Fibroblast of the aortic adventitia (primary cell): ENCODE measurements at places on chromosomes 12 and 14. TPM values are rescaled to one million over a fixed set of nuclear protein-coding genes. Genes with fewer than 3 reads are reported as not detected.

The KRT73 gene
- not detected in 2 replicates for total RNA-seq

The GALNT4 gene
- 8.3 and 12.1 TPM in 2 replicates for total RNA-seq

The OR6C2 gene
- not detected in 2 replicates for total RNA-seq

The IRAK4 gene
- total RNA-seq, result 31.9 and 47.1 TPM in 2 replicates

The RBMS2 gene
- total RNA-seq, result 7.1 and 19.2 TPM in 2 replicates

The BEGAIN gene
- 0.18 and 0.33 TPM in 2 replicates for total RNA-seq

The CCDC196 gene
- not detected in 2 replicates for total RNA-seq

The KRT1 gene
- not detected in 2 replicates for total RNA-seq

The CHFR gene
- 24.3 and 41.9 TPM in 2 replicates for total RNA-seq

The TAC3 gene
- not detected in 2 replicates for total RNA-seq

The PZP gene
- total RNA-seq, result not detected in 2 replicates

The RBP5 gene
- total RNA-seq, result not detected in 2 replicates

The EPYC gene
- total RNA-seq, result not detected in 2 replicates

The PIWIL1 gene
- total RNA-seq, result not detected in 2 replicates

The ZNF641 gene
- 6.3 and 9.9 TPM in 2 replicates for total RNA-seq

- DNase-seq, result no peak
These were observed 97.1 kb upstream of the PRICKLE1 start for GRCh38 chr12:42686514-42687172.

GRCh38 chr12:13179211-13180074 is 17.1 kb upstream of the EMP1 start:
- peak; percentile 62 for DNase-seq

- DNase-seq, result no peak
These were observed 34.3 kb upstream of the NCOR2 start for GRCh38 chr12:124601706-124602105.

- no peak for DNase-seq
These were observed 3.1 kb upstream of the FIGNL2 start for GRCh38 chr12:51851413-51852124.

DNA sequence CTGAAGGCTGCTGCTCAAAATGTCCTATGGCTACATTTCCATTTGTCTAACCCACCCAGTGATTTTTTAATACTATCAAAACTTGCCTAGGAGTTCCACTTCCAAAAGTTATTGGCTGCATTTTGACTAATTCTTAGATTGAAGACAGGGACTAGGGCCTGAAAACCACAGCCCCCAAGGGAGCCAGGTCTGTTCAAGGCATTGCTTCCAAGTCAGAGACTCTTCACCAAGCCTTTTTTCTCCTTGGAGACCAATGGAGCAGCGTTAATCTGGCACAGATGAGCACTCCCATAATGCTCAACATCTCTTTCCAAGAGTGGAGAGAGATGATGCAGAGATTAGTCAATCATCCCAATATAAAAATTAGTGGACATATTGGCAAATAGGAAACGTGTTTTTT is 112.5 kb upstream of the HIF1A start:
- peak; percentile 82 for DNase-seq

GRCh38 chr14:73645248-73645610 is 443 bp downstream of the DNAL1 start:
- DNase-seq, result no peak

DNA sequence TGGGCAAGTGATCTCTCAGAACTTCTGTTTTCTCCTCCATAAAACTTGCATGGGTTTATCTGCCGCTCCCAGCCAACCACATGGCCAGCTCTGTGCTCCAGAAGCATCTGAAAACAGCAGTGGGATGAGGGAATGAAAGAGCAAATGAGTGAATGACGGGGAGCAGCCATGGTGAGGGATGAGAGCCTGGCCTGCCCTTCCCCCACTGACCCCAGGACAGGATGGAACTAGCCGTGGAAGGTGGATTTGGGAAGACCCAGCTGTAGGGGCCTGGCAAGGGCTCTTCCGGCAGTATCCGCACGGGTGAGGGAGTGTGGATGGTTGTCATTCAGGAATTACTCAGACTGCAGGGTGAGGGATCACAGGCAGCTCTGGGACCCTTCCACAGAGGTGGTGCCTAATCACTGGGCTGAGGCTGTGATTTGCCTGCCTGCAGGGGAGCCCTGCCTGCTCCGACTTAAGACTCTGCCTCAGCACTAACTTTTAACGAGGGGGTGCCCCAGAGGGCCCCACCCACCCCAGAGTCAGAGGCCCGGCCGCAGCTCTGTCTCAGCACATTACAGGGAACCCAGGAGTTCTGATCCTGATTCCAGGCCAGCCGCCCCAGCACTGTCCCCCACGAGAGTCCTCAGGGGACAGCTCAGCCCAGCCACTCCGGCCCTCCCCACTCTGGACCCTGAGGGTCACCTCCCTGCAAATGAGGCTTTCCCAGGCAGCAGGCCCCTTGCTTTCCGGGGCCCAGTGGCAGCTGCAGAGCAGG is 136.8 kb upstream of the C14orf180 start:
- no peak for DNase-seq

DNA sequence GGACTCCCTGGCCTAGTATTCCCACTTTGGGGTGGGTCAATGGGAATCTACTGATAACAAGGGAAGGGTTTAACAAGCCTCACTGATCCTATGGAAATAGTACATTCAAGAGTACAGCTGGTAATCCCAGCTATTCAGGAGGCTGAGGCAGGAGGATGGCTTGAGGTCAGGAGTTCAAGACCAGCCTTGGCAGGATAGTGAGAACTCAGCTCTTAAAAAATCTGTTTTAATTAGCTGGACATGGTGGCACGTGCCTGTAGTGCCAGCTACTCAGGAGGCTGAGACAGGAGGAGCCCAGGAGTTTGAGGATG is 4.5 kb downstream of the POMT2 start:
- DNase-seq, result no peak

GRCh38 chr14:96683562-96684289 is 113.5 kb upstream of the VRK1 start:
- no peak for DNase-seq

DNA sequence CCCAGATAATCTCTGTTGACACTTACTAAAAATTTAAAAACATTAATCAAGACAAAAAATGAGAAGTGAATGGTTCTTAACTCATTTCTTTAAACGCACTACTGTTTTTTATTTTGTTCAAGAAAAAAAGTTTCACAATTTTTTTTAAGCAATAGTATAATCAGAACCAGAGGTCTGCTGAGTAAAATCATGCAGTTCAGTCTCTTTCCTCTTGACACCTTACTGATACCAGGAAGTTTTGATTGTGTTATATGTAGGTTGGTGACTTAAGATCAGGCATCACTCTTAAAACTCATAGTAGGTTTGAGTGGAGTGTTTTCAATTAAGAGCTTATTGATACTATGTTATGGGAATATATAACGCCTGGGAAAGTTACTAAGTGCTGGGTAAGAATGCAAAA is 121.4 kb downstream of the TRMT5 start:
- DNase-seq, result no peak

- no peak for DNase-seq
These were observed 39.9 kb downstream of the BCL11B start for GRCh38 chr14:99231850-99232713.

GRCh38 chr14:105011312-105011990 is 9.4 kb downstream of the CDCA4 start:
- DNase-seq, result no peak

GRCh38 chr12:92149563-92149962 is 3.9 kb upstream of the BTG1 start:
- DNase-seq, result no peak

DNA sequence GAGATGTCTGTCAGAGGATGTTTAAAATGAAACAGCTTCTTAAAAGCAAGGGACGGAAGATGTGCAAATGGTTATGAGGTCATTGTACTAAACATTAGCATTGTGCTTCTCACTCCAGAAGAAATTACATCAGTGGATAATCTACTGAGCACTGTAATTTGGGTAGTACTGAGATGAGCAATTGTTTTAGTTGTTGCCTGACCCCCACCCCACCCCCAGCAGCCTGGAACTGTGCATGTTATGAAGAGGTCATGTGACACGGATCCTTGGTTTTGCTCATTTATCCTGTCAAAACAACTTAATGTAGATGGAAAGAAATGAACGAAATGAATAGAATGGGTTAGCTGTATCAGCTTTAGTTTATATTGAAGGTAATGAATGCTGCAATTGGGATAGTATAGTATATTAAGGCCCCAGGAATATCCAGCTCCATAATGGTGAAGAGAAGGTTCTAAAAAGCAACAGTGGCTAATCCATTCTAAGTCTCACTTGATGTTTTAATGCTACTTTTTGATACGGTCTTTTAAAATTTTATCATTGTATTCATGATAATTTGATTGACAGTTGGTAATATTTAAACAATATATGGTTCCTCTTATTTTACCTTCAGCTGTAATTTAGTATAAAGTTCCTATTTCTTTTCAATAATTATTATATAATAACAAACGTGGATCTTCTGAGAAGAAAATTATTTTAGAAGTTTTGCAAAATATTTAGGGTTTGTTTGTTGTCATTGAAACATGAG is 58.5 kb downstream of the WNK1 start:
- DNase-seq, result no peak

DNA sequence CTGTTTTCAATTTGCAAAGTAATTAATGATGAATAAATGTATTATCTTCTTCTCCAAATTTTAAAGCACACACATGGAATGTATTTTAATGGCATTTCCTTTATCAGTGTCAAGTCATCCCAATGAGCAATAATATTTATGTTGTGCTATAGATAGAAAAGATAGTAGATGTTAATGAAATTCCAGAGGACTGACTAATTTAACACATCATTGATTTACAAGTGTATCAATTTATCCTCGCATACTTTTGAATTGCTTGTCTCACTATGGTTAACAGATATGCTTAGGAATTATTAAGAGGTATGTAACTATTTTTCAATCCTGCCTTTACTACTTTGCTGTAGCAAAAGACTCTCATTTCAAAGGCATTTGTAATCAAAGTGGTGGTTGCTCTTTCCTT is 842.9 kb downstream of the SLC6A15 start:
- DNase-seq, result peak; percentile 31

DNA sequence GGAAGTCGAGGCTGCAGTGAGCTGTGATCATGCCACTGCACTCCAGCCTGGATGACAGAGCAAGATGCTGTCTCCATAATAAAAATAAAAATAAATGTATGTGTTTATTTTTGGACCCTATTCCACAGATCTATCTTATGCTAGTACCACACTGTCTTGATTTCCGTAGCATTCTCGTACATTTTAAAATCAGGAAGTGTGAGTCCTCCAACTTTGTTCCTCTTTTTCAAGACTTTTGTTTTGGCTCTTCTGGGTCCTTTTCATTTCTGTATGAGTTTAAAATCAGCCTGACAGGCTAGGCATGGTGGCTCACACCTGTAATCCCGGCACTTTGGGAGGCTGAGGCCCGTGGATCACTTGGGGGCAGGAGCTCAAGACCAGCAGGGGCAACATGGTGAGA is 25.8 kb downstream of the DAO start:
- no peak for DNase-seq

DNA sequence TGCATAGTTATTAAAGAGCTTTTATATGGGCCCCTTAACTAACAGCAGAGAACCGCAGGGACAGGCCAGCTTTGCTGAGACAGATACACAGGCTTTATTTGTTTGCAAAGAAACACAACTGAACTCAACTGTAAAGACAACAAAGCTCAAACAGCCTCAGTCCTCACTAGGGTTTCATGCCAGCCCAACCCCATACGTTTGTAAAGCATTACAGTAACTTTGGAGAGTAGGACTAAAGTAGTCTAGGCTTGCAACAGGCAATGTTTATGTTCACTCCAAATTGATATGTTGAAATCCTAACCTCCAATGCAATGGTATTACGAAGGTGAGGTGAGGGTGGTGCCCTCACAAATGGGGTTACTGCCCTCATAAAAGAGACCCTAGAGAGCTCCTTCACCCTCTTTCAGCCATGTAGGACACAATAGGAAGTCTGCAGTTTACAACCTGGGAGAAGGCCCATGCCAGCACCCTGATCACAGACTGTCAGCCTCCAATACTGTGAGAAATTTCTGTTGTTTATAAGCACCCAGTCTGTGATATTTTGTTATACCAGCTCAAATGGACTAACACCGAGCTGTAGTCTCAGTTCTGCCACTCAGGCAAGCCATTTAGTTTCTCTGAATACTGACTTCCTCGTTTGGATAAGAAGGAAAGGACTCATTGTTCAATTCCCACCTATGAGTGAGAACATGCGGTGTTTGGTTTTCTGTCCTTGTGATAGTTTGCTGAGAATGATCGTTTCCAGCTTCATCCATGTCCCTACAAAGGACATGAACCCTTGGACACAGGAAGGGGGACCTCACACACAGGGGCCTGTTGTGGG is 35.2 kb downstream of the PPM1H start:
- DNase-seq, result no peak

GRCh38 chr12:28578361-28578760 is 388.1 kb downstream of the CCDC91 start:
- DNase-seq, result peak; percentile 36

- no peak for DNase-seq
These were observed 5.7 kb downstream of the SLC4A8 start for GRCh38 chr12:51430196-51430895.

DNA sequence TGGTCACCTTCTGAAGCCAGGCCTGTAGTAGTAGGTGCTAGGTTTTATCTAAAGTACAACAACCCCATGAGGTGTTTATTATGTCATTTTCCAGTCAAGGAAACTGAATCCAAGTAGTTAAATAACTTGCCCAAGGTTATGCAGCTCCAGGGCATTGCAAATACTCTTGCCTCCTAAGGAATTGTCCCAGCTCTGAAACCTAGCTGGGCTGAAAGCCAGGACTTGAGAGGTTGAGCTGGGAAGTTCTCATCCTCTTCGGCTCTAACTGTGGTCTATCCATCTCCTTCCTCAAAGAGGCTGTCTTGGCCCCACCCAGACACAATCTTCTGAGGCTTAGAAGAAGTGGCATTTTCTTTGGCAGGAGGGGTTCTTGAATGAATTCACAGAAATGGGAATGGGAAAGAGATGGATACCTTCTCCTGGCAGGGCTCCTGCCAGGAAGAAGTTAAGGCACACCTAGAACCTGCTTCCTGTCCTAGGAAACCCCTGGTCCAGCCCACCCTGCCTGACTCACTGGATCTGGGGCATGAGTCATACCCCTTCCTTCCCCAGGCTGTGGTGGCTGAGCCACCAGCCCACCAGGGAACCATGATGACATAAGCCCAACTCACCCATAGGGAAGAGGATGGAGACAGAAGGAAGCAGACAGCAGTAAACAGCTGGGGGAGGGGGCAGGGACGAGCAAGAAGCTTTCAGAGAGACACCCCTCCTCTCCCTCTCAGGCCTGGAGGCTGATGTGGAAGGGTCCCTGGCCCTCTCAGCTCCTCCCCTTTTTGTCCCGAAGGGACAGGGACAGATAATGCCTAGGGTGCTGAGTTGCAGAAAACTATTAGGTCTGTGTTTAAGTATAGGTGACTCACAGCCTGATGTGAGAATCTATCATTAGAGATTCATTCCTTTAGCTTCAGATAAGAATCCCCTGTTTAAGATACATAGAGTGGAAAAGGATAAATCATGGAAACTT is 2.1 kb upstream of the PLEK2 start:
- DNase-seq, result peak; percentile 47

- no peak for DNase-seq
These were observed 22.8 kb upstream of the GOLGA3 start for GRCh38 chr12:132851465-132851864.

GRCh38 chr12:81412940-81413339 is 335.1 kb downstream of the ACSS3 start:
- no peak for DNase-seq

DNA sequence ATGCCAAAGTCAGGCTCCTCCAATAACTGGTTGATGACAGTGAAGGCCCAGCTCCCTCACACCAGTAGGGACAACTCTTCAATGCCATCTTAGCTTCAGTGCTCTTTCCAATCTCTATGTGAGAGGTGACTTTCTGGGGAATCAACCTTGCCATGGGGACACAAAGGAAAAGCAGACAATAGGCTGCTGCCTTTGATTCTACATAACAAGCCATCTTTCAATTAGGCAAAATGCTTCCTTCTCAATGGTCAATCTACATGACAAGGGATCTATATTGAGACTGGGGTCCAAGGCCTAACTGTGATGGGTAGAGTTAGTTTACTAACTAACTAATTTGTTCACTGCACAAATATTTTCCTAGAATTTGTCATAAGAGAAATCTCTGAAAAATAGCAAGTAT is 1417.5 kb upstream of the SEL1L start:
- no peak for DNase-seq
